Trophoblast cell (in vitro differentiated cells and primary cell): ENCODE measurements at places on chromosomes 3 and 15.

DNA sequence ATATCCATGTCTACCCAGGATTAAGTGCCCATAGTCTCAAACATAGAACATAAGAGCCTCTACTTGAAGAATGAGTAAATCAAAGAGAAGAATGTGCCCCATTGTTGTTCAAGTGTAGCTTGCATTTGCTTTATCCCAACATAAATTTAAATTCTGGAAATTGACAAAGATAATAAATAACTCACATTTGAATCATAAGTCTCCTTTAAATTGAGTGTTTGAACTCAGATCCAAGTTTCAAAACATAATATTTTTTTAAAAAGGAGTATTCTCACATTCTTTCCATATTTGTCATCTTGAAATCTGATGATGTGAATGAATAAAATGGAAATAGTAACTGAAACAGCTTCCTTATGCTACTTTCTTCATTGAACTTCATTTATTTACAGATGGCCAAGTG, 135.2 kb downstream of the MECOM start:
- no peak for DNase-seq

- DNase-seq = no peak
Observed at GRCh38 chr3:13934315-13934714, 54.4 kb upstream of the WNT7A start.

DNA sequence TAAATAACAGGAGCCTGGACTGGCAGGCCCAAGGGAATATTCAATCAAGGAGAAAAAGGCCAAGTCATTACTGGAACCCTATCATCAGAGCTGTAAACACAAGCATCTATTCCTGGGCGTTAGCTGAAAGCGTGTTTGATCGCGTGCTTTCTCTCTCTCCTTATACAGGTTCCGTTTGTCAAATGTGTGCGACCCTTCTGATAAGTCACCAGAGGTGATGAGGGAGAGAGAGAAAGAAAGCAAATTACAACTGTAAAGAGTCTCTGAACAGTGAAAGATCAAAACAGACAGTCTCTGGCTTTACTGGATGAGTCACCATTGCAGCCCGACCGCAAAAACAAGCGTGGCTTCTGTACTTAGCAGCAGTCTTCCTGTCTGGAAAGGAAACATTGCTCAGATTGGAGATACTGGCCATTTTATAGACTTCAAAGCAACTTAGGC, 39.5 kb upstream of the TPRG1 start:
- peak; percentile 69 for DNase-seq

DNA sequence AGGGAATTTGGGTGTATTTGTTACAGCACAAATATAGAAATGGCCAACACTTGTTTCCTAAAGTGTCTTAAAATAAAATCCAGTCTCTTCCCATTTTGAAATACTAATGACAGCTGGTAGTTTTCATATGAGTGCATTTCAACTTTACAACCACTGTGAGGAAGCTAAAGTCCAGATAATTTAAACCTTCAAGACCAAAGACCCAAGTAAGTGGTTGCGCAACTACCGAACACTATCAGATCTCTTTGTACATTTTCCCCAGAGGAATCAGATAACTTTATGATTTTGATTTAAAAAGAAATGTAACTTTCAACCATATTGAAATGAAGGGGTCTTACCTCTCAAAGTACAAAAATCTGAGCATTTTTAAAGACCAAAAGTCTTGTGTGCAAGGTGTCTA, 14.3 kb downstream of the BCL2L10 start:
- no peak for DNase-seq

DNA sequence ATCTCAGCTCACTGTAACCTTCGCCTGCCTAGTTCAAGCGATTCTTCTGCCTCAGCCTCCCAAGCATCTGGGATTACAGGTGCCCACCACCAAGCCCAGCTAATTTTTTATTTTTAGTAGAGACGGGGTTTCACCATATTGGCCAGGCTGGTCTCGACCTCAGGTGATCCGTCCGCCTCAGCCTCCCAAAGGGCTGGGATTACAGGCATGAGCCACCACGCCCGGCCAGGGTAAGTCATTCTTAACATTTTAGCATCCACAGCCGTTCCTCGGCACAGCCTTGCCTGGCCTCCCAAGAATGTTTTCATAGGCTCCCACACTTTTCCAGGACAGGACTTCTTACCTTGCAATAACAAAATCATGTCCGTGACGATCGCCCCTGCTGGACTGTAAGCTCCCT, 8.7 kb upstream of the EPHB3 start:
- DNase-seq = no peak
